Iris pigment epithelial cell (primary cell): ENCODE measurements at places on chromosomes 12 and 14.

DNA sequence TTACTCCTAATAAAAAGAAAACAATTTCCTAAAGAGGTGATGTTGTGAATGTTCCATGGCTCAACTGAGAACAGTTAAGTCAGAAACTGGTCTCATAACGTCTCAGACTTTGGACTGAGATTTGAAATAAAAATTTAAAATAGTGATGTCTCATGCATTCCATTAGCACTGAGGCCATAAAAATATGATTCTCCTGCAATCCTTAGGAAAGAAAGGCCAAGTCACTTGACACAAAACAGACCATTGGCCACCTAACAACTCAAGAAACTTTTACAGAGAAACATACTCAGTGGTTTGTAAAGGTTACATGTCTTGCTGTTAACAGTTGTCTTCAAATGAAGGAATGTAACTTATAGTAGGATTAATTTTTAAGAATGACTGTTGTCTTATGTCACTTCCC, 58.1 kb downstream of the STAB2 start:
- DNase-seq: peak; percentile 11

DNA sequence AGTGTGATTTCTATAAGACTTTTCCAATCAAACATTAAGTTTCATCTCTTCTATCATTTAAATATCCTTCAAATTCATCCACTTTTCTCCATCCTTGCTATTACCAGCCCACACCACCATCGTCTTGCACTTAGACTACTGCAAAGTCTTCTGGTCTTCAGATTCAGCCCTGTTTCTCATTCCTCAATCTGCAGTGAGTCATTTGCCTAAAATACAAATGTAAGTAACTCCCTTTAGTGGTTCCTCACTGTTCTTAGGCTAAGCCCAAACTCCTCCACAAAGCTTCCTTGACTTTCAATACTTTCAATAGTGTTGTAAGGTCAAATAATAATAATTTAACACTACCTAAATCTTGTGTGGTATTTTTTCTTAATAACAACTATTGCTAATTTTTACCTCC, 83.3 kb downstream of the PLEKHG7 start:
- peak; percentile 46 for DNase-seq

DNA sequence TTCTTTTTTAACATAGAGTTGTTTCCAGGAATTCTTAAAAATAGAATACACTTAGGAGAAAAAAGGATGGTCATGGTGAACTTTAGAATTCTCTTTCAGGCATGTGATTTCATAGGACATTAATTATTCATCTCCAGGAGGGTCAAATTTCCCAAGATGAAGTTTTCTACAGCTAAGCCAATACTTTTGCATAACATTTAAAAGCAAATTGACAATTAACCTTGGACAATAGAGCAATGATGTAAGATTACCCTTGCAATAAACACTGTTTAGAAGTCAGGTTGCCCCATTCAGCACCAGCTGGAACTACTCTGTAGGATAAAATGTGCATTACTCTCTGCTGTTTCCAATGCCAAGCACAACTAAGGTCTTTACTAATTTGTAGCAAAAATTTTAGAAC, 49.5 kb downstream of the SIX1 start:
- DNase-seq: no peak

DNA sequence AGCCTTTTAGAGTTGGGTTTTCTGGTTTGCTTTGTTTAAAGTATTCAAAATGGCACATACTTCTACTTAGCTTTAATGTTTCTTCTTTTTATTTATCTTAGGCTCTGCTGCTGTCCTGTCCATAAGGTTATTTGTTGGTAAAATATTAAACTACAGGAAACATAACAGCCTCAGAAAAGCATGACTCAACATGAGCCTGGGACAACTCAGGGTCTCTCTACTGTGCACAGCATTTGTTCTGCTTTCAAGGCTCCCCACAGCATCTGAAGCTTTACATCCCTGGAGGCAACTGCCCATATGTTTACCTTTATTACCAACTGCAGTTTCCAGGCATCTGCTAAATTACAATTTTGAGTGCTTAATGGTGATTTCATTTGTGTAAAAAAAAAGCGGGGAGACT, 954.2 kb upstream of the FBXO33 start:
- no peak for DNase-seq

DNA sequence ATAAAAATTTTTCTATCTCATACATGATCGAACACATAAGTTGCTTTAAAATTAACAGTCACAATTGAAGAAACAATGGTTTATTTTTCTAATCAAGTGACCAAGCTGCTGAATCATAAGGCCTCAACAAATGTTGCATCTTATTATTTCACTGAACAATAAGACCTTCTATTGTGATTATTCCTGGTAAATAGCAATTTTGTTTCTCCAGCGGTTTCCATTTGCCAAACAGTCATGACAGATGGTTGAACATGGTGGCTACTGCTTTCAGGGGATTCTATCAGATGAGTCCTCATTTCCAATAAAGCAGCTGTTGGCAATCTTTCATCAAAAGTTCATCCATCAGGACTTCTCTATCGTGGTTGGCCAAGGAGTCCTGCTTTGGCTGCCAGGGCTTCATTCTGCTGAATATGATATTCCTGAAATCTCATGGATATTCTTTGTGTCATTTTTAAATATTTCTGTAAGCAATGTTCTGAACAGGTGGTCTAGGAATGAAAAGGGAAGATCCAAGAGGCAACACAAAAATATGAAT, 13.0 kb downstream of the TOMM20L start:
- DNase-seq: no peak

DNA sequence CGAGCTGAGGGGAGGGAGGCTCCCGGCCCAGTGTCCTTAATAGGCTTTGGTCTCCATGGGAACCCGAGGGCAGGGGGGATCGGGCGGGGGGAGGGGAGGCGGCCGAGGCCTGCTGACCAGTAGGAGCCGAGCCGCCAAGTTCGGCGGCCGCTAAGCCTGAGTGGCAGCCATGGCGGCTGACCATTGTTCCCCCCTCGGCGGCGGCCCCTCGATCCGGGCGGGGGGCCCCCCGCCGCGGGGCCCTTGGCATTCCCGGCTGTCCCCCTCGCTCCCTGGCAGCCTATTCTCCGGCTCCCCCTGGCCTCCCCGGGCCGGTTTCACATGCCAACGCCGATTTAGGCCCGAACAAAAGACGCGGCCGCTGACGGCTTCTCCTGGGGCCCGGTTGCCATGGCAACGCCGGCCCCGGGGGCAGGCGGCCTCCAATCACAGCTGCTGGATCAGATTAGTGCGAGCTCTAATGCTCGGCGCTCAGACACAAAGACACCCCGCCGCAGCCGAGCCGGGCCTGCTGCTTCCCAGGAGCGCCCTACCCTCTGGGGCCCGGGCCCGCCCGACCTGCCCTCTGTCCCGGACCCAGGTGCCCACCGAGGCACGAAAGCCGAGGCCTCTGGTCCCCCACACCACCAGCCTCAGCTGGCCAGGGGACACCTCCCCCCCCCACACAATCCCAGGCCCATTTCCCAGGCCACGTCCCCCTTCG, 7.3 kb downstream of the MSI1 start:
- DNase-seq: peak; percentile 82

DNA sequence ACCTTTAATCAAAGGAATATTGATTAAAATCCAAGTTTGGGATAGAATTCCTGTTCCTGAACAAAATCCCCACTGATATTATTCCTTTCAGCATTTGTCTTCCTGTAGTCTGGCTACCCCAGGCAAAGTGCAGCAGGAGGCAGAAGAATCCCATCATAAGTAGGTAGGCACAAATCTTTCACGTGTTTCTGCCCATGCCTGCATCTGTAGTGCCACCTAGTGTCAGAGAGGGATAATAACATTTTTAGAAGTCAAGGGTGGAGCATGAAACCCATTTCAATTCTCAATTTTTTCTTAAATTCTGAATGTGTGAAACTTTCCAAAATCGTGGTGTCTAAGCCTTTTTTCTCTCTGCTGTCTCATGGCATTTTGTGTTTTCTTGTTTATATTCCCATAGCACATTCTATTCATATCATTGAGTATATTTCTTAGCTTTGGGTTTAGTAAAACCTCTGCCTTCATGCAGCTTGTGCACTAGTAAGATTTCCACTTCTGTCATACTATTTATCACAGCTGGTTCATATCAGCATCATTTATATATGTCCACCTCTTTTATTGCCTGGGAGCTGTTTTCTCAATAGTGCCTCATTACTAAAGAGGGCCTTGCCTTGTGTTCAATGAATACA, 47.8 kb upstream of the RERG start:
- peak; percentile 78 for DNase-seq

GRCh38 chr12:64884728-64885127, 60.3 kb downstream of the TBC1D30 start:
- no peak for DNase-seq

GRCh38 chr14:53890611-53891101, 66.0 kb downstream of the BMP4 start:
- peak; percentile 15 for DNase-seq

- DNase-seq: no peak
Observed at GRCh38 chr12:75822416-75822815, 209.2 kb downstream of the PHLDA1 start.

DNA sequence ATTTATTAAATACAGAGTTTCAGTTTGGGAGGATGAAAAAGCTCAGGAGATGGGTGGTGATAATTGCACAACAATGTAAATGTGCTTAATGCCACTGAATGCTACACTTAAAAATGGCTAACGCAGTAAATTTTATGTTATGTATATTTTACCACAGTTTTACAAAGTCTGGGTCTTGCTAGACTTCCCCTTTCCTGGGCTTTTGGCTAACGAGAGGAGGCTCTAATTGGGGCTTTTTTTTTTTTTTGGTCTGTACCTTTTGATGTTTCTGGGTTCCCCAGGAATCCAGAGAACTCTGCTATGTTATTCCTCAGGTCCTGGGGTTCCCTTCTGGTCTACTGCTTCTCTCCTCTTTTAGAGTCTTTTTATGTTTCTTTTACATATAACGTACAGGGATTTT, 355.5 kb downstream of the CACNA1C start:
- no peak for DNase-seq

DNA sequence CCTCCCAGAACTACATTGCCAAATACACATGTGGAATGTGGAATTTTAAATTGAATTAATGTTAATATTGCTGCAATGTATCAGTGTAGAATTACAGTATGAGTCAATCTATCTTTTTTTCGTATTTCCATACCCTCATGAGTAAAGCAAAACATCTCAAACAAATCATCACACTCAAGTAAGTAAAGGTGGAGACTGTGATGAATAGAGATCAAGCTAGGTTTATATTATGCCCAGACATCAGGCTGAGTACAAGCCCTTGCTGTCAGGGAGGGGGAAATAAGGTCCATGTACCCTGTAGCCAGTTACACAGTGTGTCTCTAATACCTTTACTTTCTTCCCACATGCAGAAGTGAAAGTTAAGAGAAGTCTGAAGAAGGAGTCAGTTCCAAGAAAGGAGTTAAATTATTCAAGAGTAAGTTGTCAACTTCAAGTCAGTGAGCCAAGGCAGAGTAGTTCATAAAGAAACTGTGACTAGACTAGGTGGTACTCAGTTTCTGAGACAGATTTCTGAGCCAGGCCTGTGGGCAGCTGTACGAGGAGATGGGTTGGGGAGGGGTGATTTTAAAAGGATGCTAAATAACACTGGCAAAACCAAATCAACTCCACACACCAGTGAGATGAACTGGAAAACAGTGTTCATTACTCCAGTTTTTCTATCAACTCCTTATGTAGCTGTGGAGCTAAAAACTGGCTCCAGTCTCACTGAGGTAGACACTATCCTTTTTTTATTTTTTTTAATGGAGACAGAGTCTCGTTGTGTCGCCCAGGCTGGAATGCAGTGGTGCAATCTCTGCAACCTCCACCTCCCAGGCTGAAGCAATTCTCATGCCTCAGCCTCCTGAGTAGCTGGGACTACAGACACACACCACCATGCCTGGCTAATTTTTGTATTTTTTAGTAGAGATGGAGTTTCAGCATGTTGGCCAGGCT, 23.8 kb upstream of the STK38L start:
- DNase-seq: peak; percentile 73

- DNase-seq: no peak
Observed at GRCh38 chr14:54003064-54003463, 46.4 kb upstream of the BMP4 start.

DNA sequence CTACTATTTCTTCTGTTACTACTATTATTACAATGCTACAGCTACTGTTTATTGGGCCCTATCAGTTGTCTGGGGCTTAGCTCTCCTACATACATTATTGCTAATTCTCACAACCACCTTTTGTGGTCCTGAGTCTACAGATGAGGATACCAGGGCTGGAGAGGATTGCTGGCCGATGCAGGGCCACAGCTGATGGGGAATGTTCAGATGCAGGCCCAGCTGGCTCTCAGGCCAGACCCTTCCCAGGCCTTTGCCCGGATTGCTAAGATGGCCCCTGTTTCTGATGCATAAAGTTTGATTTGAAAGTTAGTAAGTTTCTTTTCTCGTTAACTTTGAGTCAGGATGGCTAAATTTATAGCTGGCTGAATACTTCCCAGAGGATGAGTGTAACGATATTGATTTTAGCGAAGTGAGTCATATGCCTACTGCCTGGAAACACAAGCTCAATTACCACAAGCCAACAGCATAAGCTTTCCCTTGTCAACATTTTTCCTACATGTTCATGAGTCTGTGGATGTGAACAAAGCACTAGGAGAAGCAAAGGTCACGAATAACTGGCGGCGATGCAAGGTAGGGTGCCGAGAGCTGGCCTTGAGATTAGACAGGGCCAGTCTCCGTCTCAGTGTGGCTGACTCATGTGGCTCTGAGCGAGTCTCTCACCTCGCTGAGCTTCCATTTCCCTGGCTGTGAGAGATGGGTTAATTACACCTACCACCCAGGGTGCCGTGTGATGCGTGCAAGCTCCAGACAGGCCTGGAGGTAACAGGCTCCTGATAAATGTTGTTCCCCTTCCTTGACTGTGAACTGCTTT, 111.0 kb downstream of the BEGAIN start:
- peak; percentile 79 for DNase-seq

DNA sequence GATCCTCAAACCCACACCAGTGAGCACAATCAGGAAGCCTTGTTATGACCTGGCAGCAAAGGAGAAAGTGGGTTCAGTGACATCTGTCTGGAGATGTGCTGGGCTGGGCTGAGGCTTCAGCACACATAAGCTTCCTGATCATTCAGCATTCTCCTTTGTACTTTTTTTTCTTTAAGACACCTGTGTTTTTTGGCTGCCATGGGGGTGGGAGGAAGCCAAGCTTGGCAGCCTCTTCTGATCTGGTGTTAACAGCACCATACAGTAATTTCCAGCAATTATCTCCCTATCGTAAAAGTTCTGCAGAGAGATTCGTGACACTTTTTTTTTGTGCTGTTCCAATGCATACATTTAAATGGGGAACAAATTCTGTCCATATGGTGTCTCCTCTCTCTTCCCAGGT, 38.9 kb upstream of the RASSF3 start:
- DNase-seq: no peak
